Osteocyte (in vitro differentiated cells): ENCODE measurements at places on chromosomes 13 and 19. TPM values are rescaled to one million over a fixed set of nuclear protein-coding genes. Genes with fewer than 3 reads are reported as not detected.
A peak's percentile ranks its signal among the peaks of the same experiment; 100 is the strongest.

The CDX2 gene
- total RNA-seq = not detected in 2 replicates

The UCHL3 gene
- total RNA-seq = 19.1 and 20.6 TPM in 2 replicates

The F10 gene
- total RNA-seq = 1.8 and 2.0 TPM in 2 replicates

The UPK1A gene
- total RNA-seq = not detected in 2 replicates

The SOHLH2 gene
- 0.21 TPM in 1 of 2 replicates, not detected in the other for total RNA-seq

The NACC1 gene
- 40.4 and 45.1 TPM in 2 replicates for total RNA-seq

The CEACAM8 gene
- total RNA-seq = not detected in 2 replicates

The USF2 gene
- 112 and 115 TPM in 2 replicates for total RNA-seq

GRCh38 chr19:43599635-43600295, 3.4 kb downstream of the ZNF576 start:
- H3K4me3 ChIP-seq = no peak overlapping the region
- DNase-seq = no peak
- H3K27ac ChIP-seq = no peak overlapping the region
- H3K36me3 ChIP-seq = peaks cover 5% of the 10 kb centered on the region
- peaks cover 19% of the 10 kb centered on the region for H3K4me1 ChIP-seq
- no peaks in the 10 kb centered on the region for H3K27me3 ChIP-seq

DNA sequence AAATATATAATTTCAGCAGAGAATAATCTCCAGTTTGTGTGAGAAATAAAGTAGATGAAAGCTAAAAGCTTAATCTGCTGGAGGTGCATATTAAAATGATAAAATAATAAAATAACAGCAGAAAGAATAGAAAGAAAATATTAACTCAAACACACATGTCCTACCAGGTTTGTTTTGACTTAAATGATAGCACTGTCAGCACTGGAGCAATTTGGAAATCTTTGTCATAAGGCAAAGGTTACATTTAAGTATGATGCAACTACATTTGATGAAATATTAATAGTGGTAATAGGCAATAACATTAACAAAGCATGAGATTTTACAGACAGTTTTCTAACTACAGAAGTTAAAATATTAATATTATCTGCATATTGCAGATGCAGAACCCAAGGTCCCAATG, 2380.1 kb downstream of the PCDH9 start:
- H3K27ac ChIP-seq = no peak overlapping the region
- H3K4me3 ChIP-seq = no peak overlapping the region
- no peaks in the 10 kb centered on the region for H3K36me3 ChIP-seq
- DNase-seq = no peak
- no peaks in the 10 kb centered on the region for H3K27me3 ChIP-seq

DNA sequence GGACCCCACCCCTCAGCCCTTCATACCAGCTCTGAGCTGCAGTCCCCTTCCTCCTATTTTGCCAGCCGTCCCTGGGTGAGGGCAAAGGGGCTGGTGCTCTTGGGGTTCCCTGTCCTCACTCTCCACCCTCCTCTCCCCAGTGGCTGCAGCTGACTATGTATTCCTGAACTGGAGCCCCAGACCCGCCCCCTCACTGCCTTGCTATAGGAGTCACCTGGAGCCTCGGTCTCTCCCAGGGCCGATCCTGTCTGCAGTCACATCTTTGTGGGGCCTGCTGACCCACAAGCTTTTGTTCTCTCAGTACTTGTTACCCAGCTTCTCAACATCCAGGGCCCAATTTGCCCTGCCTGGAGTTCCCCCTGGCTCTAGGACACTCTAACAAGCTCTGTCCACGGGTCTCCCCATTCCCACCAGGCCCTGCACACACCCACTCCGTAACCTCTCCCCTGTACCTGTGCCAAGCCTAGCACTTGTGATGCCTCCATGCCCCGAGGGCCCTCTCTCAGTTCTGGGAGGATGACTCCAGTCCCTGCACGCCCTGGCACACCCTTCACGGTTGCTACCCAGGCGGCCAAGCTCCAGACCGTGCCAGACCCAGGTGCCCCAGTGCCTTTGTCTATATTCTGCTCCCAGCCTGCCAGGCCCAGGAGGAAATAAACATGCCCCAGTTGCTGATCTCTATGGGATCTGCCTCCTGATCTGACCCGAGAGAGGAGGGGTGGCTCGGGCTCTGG, 2.4 kb downstream of the COX7A1 start:
- no peaks in the 10 kb centered on the region for H3K4me1 ChIP-seq

DNA sequence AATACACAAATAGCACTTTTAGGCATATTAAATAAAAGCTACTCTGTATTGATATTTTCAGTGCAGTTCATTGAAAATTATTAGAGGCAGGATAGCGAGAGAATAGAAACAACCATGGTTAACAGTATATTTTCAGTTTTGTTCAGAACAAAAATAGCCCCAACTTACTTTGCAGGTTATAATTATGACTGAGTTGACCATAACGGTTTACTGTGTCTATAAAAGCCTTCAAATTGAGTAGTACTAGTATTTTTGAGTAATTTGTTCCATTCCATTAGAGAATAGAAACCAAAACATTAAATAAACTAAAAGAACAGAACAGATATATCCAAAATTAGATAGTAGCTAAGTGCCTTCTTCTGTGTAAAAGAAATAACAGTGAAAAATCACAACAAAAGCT, 1108.4 kb upstream of the PCDH20 start:
- no peaks in the 10 kb centered on the region for H3K36me3 ChIP-seq
- no peak overlapping the region for H3K27ac ChIP-seq
- no peaks in the 10 kb centered on the region for H3K27me3 ChIP-seq
- H3K4me3 ChIP-seq = no peak overlapping the region

- H3K4me1 ChIP-seq = no peaks in the 10 kb centered on the region
- H3K4me3 ChIP-seq = no peak overlapping the region
- no peak for DNase-seq
- H3K36me3 ChIP-seq = no peaks in the 10 kb centered on the region
These were observed 18.7 kb downstream of the CD70 start for GRCh38 chr19:6572217-6572616.

DNA sequence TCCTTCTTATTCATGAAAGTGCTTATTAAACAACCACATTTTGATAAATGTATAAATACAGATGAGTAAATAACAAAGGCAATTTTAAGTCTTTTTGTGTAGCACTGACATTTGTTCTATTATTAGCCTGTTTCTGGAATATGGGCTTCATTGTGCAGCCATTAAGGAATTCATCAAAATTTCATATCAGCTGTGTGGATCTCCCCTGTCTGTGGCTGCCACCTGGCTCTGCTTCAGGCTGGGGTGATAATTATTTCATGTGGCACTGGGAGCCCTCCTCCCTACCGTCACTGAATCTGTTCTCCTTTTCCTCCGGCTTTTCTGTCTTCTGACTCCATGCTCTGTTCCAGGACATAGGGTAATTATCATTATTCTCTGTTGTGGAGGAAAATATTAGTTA, 57.1 kb downstream of the LMO7 start:
- H3K36me3 ChIP-seq = peaks cover 11% of the 10 kb centered on the region
- no peak overlapping the region for H3K4me3 ChIP-seq
- no peak for DNase-seq
- H3K4me1 ChIP-seq = peaks cover 34% of the 10 kb centered on the region

DNA sequence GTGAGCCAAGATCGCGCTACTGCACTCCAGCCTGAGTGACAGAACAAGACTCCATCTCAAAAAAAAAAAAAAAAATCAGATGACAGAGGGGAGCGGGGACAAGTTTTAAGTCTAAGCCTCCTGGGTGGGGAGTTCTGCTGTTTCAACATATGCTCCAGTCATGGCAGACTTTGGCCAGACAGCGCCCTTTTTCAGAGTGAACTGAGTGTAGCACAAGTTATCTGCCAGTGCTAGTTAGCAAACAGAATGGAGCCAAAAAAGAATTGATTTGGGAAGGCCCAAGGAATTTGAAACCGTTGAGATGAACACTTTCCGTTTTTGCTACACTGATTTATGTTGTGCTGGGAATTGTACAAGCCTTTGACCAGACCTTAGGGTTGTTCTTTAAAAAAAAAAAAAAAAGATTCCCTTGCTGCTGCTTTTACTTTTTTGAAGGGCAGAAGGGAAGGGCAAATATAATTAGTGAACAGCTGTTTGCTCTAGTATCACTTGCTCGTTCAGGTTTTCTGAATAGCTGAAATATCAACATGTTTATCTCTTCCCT, 5.7 kb downstream of the ACTN4 start:
- peaks cover 96% of the 10 kb centered on the region for H3K4me1 ChIP-seq
- H3K4me3 ChIP-seq = peak overlapping the region; percentile 35
- H3K27me3 ChIP-seq = no peaks in the 10 kb centered on the region
- peaks cover 8% of the 10 kb centered on the region for H3K36me3 ChIP-seq

GRCh38 chr19:55071913-55072312, 3.8 kb upstream of the EPS8L1 start:
- H3K4me3 ChIP-seq = no peak overlapping the region
- H3K27ac ChIP-seq = no peak overlapping the region
- DNase-seq = no peak
- no peaks in the 10 kb centered on the region for H3K36me3 ChIP-seq
- peaks cover 10% of the 10 kb centered on the region for H3K4me1 ChIP-seq

DNA sequence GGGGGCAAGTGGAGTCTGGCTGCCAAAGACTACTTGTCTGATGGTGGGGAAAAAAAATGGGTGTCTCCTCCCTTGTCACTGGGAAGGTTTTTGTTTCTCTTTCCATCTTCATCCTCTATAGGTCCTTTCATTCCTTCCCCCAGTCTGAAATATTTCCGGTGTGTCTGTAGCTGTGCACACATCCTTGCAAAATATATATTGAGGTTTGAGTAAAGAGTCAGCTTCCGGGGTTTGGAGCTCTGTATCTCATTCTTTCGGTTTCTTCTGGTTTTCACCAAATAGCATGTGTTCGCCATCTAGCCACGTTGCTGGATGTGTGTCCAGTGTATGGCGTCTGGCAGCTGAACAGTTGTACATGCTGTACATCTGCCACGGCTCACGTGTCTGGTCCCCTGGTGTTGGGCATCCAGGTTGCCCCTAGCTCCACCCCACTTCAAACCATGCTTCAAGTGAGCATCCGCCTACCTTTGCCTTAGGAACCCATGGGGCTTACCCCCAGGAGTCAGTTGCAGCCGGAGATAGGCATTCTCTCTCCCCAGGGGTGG, 142.2 kb downstream of the SIPA1L3 start:
- no peaks in the 10 kb centered on the region for H3K4me1 ChIP-seq
- no peak overlapping the region for H3K27ac ChIP-seq
- H3K4me3 ChIP-seq = no peak overlapping the region
- DNase-seq = no peak

GRCh38 chr13:46343279-46343994, 43.6 kb downstream of the RUBCNL start:
- H3K4me3 ChIP-seq = no peak overlapping the region
- no peaks in the 10 kb centered on the region for H3K27me3 ChIP-seq

GRCh38 chr13:21957833-21958232, 287.0 kb downstream of the FGF9 start:
- no peak overlapping the region for H3K4me3 ChIP-seq
- no peaks in the 10 kb centered on the region for H3K36me3 ChIP-seq
- no peaks in the 10 kb centered on the region for H3K27me3 ChIP-seq
- H3K4me1 ChIP-seq = no peaks in the 10 kb centered on the region

GRCh38 chr19:40594657-40595091, 6.5 kb upstream of the LTBP4 start:
- peaks cover 8% of the 10 kb centered on the region for H3K27me3 ChIP-seq
- DNase-seq = no peak
- H3K27ac ChIP-seq = no peak overlapping the region
- peaks cover 1% of the 10 kb centered on the region for H3K36me3 ChIP-seq
- H3K4me1 ChIP-seq = peaks cover 25% of the 10 kb centered on the region

GRCh38 chr19:29872224-29872731, 60.5 kb downstream of the CCNE1 start:
- peaks cover 16% of the 10 kb centered on the region for H3K27me3 ChIP-seq
- H3K4me3 ChIP-seq = no peak overlapping the region
- no peak overlapping the region for H3K27ac ChIP-seq
- peaks cover 14% of the 10 kb centered on the region for H3K4me1 ChIP-seq
- DNase-seq = no peak
- H3K36me3 ChIP-seq = no peaks in the 10 kb centered on the region

DNA sequence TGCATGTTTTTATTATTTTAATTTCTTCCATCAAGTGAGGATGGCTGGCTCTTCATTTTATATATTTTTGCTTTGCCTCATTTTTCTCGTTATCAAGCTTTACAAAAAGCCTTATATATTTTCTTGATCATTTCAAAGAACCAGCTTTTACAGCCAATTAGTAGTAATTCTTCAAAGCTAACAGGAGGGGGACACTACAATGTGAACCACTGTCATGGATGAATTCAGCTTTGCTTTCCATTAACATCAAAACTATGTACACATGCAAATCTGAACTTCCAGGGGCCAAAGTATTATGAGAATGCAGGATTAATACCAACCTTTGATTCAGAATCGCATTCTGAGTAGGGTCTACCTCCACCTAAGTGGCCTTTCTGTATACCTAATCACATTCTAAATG, 11.1 kb downstream of the UQCRFS1 start:
- H3K27ac ChIP-seq = no peak overlapping the region
- H3K36me3 ChIP-seq = peaks cover 18% of the 10 kb centered on the region
- no peaks in the 10 kb centered on the region for H3K4me1 ChIP-seq
- DNase-seq = no peak
- H3K27me3 ChIP-seq = no peaks in the 10 kb centered on the region
- H3K4me3 ChIP-seq = no peak overlapping the region

- peak overlapping the region; percentile 87 for H3K27ac ChIP-seq
- H3K36me3 ChIP-seq = peaks cover 20% of the 10 kb centered on the region
- peaks cover 13% of the 10 kb centered on the region for H3K4me1 ChIP-seq
These were observed 12.1 kb upstream of the GPR4 start for GRCh38 chr19:45613926-45614725.

DNA sequence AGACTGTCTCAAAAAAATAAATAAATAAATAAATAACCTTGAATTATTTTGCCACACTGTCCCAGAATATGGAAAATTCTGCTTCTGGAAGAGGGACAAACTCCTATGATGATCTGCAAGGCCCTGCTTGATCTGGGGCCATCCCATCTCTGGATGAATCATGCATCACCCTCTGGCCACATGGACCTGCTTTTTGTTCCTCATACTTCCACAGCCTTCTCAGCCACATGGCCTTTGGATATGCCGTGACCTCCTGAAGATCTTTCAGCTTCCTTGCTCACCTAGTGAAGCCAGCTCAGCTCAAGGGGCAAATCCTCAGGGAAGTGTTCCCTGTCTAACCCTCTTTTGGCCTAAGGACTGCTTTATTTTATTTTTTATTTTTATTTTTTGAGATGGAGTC, 10.3 kb downstream of the IER2 start:
- DNase-seq = no peak
- no peaks in the 10 kb centered on the region for H3K36me3 ChIP-seq
- no peak overlapping the region for H3K4me3 ChIP-seq

GRCh38 chr19:18438331-18439024, 545 bp upstream of the ISYNA1 start:
- no peaks in the 10 kb centered on the region for H3K27me3 ChIP-seq
- peak overlapping the region; percentile 58 for H3K4me3 ChIP-seq
- no peak for DNase-seq
- H3K4me1 ChIP-seq = peaks cover 45% of the 10 kb centered on the region
- H3K27ac ChIP-seq = peak overlapping the region; percentile 89

DNA sequence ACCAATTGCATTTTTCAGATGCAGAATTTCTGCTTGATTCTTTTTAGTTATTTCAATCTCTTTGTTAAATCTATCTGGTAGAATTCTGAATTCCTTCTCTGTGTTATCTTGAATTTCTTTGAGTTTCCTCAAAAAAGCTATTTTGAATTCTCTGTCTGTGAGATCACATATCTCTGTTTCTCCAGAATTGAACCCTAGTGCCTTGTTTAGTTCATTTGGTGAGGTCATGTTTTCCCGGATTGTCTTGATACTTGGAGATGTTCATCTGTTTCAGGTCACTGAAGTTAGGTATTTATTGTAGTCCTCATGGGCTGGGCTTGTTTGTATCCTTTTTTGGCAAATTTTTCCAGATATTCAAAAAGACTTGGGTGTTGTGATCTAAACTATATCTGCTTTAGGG, 202.9 kb upstream of the SERP2 start:
- H3K4me1 ChIP-seq = peaks cover 14% of the 10 kb centered on the region
- H3K27me3 ChIP-seq = peaks cover 21% of the 10 kb centered on the region

GRCh38 chr19:13024951-13025697, 29.8 kb downstream of the NFIX start:
- peak overlapping the region; percentile 75 for H3K4me3 ChIP-seq
- no peak for DNase-seq
- H3K27me3 ChIP-seq = peaks cover 44% of the 10 kb centered on the region
- no peak overlapping the region for H3K27ac ChIP-seq
- H3K36me3 ChIP-seq = peaks cover 39% of the 10 kb centered on the region
- peaks cover 52% of the 10 kb centered on the region for H3K4me1 ChIP-seq
